ENCODE measurements at places on chromosomes 6 and 20.

DNA sequence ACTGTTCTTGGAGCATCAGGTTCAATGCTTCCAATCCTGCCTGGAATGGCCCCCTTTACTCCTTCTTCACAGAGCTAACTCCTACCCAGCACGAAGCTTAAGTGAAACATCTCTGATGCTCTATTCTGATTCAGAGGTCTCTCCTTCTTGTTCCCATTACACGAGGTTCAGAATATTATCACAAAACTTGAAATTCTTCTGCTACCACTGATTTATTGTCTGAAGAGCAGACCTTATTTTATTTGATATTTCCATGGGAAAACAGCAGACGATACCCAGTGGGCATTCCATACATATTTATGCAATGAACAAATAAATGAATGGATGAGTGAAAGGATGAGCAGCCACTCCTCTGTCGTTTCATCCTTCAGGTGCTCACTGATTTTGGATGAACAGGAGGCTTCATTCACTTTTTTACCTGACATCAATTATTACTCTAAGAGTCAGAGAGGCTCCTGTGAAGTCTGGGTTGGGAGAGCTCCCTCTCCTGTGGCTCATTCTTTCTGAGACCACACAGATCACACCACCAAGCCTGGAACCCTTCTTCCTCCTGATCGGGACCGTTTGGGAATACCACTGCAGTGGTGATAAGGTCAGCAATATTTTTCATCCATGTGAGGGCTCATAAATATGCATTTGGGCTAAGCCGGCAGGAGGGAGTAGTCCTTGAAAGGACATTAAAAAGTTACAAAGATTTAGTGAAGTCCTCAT, 25.8 kb downstream of the SMLR1 start:
- no peak for DNase-seq

- DNase-seq, result no peak
These were observed 80.1 kb upstream of the ID4 start for GRCh38 chr6:19757036-19757435.

DNA sequence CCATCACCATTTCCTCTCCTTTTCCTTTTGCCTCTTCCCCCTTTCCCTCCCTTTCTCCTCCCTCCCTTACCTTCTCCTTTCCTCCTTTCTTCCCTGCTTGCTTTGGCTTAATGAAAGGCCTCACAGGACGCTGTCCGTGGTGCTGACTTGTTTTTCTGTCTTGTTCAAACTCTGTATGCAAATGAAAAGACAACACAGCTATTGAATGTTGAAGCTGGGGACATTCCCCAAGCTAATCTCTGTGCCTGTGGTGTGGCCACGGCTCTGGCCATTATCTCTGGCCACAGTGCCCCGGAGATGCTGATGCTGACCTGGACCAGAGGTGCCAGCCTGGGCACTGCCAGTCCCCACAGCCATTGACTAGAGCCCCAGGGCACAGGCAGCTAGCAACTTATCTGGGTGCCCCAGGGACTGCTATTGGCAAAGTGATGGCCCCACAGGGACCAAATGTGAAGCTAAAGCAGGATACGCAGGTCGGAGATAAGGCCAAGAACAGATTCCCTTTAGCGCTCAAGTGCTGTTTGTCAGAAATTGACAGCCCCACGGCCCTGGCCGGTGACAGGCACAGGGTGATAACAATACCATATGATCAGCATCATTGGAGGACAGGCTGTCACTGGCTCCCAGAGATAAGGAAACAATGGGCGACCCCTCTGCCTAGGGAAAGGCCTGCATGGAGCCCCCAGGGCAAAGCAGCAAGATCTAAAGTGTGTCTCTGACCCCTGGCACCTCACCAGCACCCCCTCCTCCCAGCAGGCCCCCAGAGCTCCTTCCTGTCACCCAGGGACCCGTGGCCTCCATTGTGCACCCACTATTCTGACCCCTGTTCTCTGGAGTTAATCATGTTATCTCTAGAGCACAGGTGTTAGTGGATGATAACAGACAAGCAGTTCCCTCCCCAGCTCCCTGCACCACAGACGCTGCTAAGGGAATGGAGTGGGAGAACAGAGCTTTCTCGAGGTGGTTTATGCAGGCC, 31.6 kb upstream of the SLC32A1 start:
- DNase-seq, result no peak

DNA sequence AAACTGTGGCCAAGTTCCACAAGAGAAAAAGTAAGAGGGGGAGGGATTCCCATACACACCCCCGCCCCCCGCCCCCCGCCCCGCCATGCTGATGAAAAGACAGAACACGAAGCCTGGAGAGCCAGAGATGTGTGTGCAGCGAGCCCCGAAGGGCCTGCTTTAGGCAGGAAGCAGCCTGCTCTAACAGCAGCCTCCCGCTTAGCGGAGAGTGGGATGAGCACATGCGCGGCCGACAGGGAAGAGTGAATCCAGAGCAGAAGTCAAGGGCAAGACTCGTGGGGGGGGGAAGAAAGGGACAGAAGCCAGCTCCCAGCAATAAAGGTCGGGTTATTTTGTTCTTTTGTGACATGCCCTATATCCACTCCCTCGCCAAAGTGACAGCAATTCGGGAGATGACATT, 67.2 kb upstream of the PTGIS start:
- DNase-seq, result no peak

- DNase-seq, result no peak
These were observed 103.2 kb upstream of the GRIK2 start for GRCh38 chr6:101290346-101290745.

GRCh38 chr6:1463751-1464426, 74.5 kb downstream of the FOXF2 start:
- DNase-seq, result no peak

GRCh38 chr6:74368746-74369145, 672.7 kb downstream of the CD109 start:
- no peak for DNase-seq

- no peak for DNase-seq
These were observed 52.5 kb upstream of the KHDRBS2 start for GRCh38 chr6:62338477-62338876.

DNA sequence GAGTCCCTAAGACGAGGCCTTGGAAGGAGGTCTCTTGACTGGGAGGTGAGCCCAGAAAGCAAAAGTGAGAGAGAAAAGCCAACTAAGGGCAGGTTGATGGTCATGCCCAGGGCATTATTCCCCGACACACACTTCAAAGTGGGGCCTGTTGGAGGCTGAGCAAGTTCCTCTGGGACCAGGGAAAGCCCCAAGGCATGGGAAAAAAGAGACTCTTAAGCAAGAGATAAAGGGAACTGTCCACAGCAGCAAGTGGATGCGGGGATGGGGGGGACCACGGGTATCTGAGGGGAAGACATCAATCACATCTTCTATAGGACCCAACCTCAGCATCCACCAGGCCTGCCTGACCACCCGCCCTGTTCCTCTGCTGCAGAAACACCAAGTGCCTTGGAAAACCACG, 119.9 kb upstream of the MAFB start:
- no peak for DNase-seq

- no peak for DNase-seq
These were observed 33.5 kb downstream of the CYB5R4 start for GRCh38 chr6:83893024-83893423.

DNA sequence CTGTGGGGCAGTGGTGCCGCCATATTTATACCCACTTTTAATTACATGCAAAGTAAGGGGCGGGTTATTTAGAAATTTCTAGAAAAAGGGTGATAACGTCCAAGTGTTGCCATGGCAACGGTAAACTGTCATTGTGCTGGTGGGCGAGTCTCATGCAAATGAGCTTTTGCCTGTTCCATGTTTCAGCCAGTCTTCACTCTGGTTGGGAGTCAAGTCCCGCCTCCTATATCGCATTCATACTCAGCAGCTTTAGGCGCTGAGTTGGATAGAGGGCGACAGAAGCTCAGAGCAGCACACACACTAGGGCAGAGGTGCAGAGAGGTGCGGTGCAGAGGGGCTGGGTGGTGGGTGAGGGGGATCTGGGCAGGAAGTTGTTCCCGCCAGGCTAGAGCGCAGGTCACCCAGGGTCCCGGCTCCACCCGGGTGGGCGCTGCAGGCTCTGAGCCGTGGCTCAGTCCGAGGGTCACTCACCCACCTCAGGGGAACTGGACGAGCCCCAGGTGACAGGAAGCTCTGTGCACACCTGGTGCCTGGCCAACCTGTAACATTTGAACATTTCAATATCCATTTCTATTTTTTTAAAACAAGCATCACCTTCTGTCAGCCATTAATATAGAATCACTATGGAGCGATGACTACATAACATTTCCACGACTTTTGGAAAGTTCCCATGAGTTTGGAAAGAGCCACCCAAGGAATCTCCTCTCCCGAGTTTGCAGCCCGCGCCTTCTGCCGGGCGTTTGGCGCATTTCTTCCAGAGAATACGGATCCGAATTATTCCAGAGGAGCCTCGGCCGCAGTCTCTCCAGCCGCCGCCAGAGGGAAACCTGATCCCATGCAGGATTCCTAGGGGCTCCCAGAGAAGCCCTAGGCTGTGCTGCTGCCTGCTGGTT, 89.1 kb upstream of the PHACTR3 start:
- DNase-seq, result no peak

DNA sequence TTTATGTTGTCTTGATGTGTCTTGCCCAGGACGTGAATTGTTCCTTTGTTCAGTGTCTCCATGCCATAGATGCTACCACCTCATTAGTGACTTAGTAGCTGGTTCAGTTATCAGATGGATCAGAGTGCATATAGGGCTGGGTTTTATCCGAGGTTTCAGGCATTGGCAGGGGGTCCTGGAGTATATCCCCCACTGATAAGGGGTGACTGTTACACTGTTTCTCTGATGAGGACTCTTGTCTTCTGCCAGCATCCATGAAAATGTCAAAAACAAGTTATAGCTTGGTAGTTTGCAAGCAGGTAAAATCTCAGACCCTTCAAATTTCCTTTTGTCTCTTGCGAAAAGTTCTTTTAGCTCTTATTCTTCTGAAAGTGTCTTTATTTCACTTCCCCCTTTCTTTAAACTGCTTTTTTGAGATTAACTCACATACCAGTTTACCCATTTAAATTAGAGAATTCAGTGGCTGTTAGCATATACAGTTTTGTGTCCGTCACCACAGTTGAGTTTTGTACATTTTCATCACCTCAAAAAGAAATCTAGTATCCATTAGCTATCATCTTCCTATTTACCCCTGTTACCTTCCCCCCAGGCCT, 109.2 kb downstream of the CDYL start:
- no peak for DNase-seq

DNA sequence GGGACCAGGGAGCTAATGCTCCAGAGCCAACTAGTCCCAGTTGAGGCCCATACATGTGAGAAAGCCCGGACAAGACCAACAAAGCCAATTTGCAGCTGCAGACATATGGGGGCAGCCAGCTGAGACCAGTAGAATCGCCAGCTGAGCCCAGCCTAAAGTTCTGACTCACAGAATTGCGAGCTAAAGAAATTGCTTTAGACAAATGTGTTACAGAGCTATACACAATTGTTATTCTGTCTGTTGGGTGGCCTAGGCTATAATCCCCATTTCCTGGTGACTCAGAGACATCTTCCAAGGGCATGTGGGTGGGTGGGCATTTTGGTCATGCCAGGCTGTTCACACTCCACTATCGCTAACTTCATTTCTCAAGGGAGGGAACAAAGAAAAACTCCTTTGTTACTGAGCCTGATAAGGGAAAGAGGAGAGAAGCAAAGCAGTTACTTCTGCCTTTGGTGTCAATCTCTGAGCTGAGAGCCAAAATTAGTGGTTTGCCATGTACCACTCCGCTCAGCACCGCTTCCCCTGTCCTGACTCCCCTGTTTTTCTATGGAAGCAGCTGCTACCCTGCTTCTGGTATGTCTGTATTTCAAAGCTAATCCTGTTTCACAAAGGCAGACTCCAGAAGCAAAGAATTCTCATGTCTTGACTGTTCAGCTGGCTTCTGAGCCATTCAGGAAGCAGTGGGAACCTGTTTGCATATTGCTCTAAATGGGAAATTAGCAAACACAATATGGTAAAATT, 26.1 kb downstream of the SCP2D1 start:
- DNase-seq, result no peak

DNA sequence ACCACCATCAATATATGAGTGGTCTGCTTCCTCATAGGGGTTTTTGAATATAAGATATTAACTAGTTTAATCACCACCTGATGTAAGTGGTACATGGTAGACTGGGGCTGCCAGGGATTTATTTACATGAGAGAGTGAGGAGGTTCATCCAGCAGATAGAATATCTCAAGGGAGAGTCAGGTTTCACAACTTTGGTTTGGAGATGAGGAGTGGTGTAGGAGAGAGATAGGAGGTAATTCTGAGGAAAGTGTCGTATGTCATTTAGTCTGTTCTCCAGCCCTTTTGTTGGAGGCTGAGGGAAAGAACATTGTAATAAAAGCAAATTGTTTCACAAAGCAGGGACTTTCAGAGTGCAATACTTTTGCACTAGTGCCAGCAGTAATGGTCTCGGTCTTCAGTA, 16.8 kb downstream of the L3MBTL3 start:
- DNase-seq, result no peak

DNA sequence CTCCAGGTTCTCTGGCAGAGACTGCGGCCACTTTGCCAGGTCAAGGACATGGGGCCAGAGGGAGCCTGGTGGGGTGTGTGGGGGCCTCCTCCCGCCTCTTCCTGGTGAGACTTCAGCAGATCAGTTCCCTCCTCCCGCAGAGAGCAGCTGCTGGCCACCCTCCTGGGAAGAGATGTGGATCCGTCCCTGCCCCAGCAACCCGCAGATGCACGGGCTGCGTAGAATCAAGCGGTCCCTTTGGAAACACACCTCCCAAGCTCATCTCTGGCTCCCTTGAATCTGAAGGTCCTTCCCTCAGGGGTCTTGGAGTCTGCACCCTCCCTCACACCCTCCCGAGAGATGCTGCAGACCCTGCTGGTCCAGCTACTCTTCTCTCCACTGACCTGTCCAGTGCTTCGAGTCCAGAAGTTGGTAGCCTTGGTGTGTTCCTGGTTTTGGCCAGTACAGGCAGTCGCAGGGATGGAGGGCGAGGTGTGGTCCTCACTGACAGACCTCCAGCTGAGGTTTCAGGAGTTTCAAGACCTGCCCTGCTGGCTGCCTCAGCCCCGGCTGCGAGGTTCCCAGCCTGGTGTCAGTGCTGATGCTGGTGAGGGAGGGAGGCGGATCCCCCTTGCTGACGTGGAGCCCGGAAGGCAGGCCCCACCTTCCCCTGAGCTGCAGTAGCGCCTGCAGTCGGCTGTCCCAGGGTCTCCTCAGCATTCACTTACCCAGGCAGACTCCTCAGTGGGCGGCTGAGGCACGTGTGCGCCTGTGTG, at the start of gene NPBWR2:
TSS of gene NPBWR2 (minus strand) at position 585 of the 755 bp plus-strand sequence. CDS start 734 bp downstream, outside the sequence.
- no peak for DNase-seq

All from GM12892 (cell line).